Thoracic aorta (tissue), 2 donors: ENCODE measurements at places on chromosomes 2 and 18. TPM values are rescaled to one million over a fixed set of nuclear protein-coding genes. Genes with fewer than 3 reads are reported as not detected.

METTL8 gene
- total RNA-seq, result 23.1 TPM

GNLY gene
- total RNA-seq, result 8.5 TPM

CPO gene
- total RNA-seq, result not detected

DNA sequence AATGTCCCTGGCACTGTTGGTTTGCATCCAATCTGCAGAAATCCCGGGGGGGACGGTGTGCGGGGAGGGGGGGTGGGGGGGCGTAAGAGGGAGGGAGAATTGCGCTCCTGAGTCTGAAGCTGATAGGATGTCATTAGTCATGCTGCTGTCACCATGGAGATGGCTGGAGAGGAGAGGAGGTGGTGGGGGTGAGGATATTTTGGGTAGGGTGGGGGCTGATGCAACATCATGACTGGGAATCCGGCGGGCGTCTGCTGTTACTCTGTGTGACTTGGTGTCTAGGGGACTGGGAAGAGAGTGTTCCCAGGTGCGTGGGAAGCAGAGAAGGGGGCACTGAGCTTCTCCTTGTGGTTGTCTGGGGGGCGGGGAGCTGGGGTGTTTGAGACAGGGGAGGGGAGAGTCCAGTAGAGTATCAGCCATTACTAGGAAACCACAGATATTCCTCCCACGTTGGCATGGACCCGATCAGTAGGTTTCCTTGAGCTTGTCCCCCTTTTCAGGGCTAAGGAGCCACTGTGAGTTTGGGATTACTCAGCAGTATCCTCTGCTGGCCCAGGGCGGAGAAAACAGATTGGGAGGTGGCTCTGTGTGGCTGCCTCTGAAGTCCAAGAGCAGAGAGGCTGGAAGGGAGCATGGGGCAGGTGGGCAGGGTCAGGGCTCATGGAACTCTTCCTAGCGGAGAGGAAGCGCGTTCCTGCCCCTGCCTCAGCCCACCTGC, 18.9 kb downstream of the TET3 start:
- no peak overlapping the region for H3K27ac ChIP-seq
- H3K36me3 ChIP-seq, result no peaks in the 10 kb centered on the region
- peak; percentile 79 for DNase-seq
- H3K4me3 ChIP-seq, result peak overlapping the region; percentile 87
- H3K27me3 ChIP-seq, result no peaks in the 10 kb centered on the region

GRCh38 chr2:134601264-134601663, 117.5 kb downstream of the TMEM163 start:
- no peak overlapping the region for H3K4me3 ChIP-seq
- H3K27ac ChIP-seq, result no peak overlapping the region
- no peaks in the 10 kb centered on the region for H3K27me3 ChIP-seq
- H3K36me3 ChIP-seq, result no peaks in the 10 kb centered on the region
- no peaks in the 10 kb centered on the region for H3K4me1 ChIP-seq

GRCh38 chr2:34353509-34354113, 754.5 kb upstream of the FAM98A start:
- H3K4me3 ChIP-seq, result no peak overlapping the region
- no peak overlapping the region for H3K27ac ChIP-seq
- H3K4me1 ChIP-seq, result no peaks in the 10 kb centered on the region
- no peaks in the 10 kb centered on the region for H3K36me3 ChIP-seq
- H3K27me3 ChIP-seq, result no peaks in the 10 kb centered on the region

- no peaks in the 10 kb centered on the region for H3K27me3 ChIP-seq
- H3K27ac ChIP-seq, result no peak overlapping the region
- H3K4me1 ChIP-seq, result peaks cover 3% of the 10 kb centered on the region
- no peak for DNase-seq
- no peak overlapping the region for H3K4me3 ChIP-seq
Measured at GRCh38 chr2:111244864-111245263, 124.2 kb downstream of the BCL2L11 start.

- no peak overlapping the region for H3K4me3 ChIP-seq
- H3K4me1 ChIP-seq, result no peaks in the 10 kb centered on the region
- no peak overlapping the region for H3K27ac ChIP-seq
- H3K27me3 ChIP-seq, result no peaks in the 10 kb centered on the region
Measured at GRCh38 chr2:239678666-239679296, 278.0 kb upstream of the HDAC4 start.

DNA sequence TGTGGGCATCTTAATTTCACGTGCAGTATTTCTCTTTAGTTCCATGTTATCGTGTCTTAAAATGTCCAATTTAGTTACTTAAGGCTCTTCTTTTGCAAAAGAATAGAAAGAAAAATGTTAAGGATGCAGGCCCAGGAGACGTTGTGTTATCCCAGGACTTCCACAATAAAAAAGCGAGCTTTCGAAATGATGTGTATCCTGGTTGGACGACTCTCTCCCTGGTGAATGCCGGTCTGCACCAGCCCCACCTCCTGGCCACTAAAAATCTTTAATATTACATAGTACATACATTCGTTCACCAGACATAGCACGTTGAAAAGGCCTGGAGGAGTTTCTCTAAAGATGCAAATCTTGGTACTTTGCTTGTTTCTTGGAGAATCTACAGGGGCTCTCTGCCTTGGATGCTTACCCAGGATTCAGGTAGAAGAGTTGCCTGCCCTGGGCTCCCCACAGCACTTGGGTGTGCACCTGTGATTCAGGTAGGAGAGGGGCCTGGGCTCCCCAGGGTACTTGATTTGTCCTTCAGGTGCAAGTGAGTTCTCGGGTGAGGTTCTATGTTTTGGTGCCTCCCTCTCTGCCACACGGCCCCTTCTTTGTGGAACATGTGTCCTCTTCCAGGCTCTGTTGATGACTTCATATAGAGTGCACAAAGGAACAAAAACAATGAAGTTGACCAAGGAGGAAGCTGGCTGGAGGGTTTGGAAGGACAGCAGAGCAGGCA, 26.6 kb downstream of the TWIST2 start:
- no peak for DNase-seq
- H3K27ac ChIP-seq, result no peak overlapping the region
- no peaks in the 10 kb centered on the region for H3K27me3 ChIP-seq
- H3K4me3 ChIP-seq, result no peak overlapping the region
- no peaks in the 10 kb centered on the region for H3K4me1 ChIP-seq

DNA sequence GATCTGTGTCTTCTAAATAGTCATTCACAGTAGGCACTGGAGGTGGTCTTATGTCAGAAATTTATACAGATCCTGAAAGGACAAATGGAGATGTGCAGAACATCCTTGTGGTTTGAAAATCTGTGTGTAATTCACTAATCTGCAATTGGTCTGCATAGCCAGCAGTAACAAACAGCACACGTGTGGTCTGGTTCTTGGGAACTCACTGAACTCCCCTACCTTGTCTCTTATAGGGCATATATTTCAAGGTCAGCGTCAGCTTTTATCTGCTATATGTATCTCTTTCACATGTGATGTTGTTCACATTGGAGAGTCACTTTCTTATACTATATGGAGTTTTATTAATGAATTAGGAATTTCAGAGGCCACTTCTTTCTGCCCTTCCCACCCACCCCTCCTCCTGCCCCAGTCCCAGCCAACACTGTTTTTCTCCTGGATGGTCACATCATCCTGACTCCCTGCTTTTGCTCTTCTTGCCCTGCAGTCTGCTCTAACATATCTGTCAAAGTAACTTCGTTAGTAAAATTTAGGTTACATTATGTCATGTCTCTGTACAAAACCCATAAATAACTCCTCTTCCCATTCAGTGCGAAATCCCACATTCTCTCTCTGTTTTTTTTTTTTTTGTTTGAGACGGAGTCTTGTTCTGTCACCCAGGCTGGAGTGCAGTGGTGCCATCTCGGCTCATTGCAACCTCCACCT, 35.4 kb upstream of the CABYR start:
- DNase-seq, result no peak
- H3K4me1 ChIP-seq, result no peaks in the 10 kb centered on the region
- H3K4me3 ChIP-seq, result no peak overlapping the region
- H3K36me3 ChIP-seq, result no peaks in the 10 kb centered on the region
- no peak overlapping the region for H3K27ac ChIP-seq

GRCh38 chr18:46250812-46251173, 146.6 kb downstream of the HAUS1 start:
- peaks cover 3% of the 10 kb centered on the region for H3K36me3 ChIP-seq
- no peak for DNase-seq
- H3K27me3 ChIP-seq, result no peaks in the 10 kb centered on the region
- H3K4me3 ChIP-seq, result peak overlapping the region; percentile 18

- no peak for DNase-seq
- H3K4me1 ChIP-seq, result no peaks in the 10 kb centered on the region
- no peaks in the 10 kb centered on the region for H3K36me3 ChIP-seq
- no peak within 1 kb of the TSS for H3K27ac ChIP-seq
- H3K27me3 ChIP-seq, result no peaks in the 10 kb centered on the region
Measured at GRCh38 chr18:26133652-26134051, at the start of gene PSMA8. TSS of gene PSMA8 (plus strand) at chr18:26133869. CDS start at chr18:26133966, 97 bp downstream.

GRCh38 chr2:186636800-186637496, 47.1 kb downstream of the ITGAV start:
- H3K4me3 ChIP-seq, result no peak overlapping the region
- no peak overlapping the region for H3K27ac ChIP-seq
- peaks cover 4% of the 10 kb centered on the region for H3K36me3 ChIP-seq
- DNase-seq, result no peak

DNA sequence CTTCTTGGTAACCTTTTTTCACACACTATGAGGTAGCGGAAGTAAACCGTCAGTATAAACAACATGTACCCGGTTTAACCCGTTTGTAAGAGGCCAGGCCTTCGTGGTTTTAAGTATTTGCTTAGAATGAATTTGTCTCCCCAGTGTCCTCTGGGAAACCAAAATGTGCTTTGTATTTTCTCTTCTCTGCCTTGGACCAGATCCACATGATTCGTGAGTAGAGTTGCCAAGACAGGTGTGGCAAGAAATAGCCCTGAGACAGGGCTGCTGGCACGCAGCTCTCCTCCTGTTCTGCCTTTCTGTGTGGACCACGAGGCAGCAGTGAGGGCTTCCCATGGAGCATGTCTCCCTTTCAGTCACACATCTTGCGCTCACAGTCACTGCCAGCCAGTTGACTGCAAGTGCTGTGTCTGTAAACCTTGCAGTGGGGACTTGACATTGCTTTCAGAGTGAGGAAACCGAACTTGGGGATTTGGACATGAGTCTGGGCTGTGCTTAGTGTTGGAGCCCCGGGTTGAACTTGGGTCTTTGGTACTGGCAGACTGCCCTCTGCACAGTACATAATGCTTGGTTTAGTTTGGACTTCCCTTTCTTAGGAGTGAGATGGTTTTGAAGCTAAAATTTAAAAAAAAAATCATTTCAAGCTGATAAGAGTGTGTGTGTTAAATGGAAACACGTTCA, 19.1 kb downstream of the BCL2L11 start:
- H3K27ac ChIP-seq, result no peak overlapping the region
- no peak overlapping the region for H3K4me3 ChIP-seq
- peaks cover 8% of the 10 kb centered on the region for H3K4me1 ChIP-seq

DNA sequence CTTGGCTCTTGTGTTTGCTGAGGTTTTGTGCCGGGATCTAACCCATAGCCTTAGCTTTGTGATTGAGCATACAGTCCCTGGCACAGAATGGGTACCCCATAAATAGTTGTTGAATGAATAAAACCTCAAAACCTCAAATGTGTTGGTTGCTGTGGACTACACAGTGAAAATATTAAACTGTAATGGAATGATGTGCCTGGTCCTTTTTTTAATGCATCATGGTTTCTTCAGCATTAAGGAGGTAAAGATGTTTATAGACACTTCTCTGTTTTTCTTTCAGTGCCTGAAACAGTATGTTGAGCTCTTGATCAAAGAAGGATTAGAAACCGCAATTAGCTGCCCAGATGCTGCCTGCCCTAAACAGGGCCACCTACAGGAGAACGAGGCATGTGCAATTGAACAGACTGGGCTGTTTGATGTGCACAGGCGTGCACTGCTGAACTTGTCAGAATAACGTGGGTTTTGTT, 97.0 kb downstream of the RNF144A start:
- H3K27ac ChIP-seq, result no peak overlapping the region
- no peaks in the 10 kb centered on the region for H3K4me1 ChIP-seq
- DNase-seq, result no peak
- H3K36me3 ChIP-seq, result no peaks in the 10 kb centered on the region
- H3K27me3 ChIP-seq, result no peaks in the 10 kb centered on the region

GRCh38 chr2:237469849-237470248, 17.2 kb upstream of the MLPH start:
- DNase-seq, result no peak
- no peak overlapping the region for H3K4me3 ChIP-seq
- no peaks in the 10 kb centered on the region for H3K27me3 ChIP-seq
- H3K4me1 ChIP-seq, result peaks cover 5% of the 10 kb centered on the region

DNA sequence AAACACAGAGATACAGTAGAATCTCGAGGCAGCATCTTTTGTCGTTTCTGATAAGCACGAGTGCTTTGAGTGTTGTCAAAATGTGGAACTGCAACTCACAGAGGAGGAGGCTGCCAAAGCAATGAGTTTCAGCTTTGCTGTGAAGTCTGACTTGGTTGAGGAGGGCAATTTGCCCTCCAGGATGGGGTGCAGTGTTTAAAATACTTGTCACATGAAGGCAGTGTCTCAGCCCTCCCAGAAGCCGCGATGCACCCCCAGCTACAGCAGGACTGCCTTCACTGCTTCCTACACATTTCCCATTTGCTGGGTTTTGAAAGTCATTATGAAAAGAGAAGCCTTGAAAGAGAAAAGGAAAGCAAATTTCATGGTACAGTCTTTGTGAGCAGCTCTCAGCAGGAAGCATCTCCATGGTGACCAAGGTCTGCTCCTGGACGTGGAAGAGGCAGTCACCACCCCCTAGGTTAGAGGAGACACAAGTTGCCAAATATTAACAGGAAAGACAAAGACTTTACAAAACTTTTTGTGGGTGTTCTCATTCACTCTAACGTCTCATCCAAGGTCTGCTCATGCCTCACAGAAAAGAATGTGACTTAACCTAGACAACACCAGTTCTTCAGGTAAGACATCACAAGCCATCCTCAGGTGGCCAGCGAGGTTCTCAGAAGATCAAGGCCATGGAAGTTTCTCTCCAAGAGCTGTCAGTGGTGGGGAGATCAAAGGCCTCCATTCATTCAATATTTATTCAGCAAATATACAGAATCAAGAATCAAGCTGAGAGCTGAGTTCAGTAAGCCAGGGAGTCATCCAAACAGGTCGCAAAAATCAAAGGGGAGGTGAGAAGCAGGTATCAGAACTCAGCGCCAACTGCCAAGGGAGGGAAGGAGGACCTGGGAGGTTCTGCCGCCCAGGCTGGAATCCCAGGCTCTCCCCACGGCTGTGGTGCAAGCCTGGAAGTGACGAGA, 476.0 kb downstream of the EIPR1 start:
- H3K4me1 ChIP-seq, result no peaks in the 10 kb centered on the region
- DNase-seq, result no peak
- no peaks in the 10 kb centered on the region for H3K36me3 ChIP-seq
- H3K27me3 ChIP-seq, result no peaks in the 10 kb centered on the region
- H3K4me3 ChIP-seq, result no peak overlapping the region
- no peak overlapping the region for H3K27ac ChIP-seq
